ENCODE measurements at places on chromosomes 3 and 15.

DNA sequence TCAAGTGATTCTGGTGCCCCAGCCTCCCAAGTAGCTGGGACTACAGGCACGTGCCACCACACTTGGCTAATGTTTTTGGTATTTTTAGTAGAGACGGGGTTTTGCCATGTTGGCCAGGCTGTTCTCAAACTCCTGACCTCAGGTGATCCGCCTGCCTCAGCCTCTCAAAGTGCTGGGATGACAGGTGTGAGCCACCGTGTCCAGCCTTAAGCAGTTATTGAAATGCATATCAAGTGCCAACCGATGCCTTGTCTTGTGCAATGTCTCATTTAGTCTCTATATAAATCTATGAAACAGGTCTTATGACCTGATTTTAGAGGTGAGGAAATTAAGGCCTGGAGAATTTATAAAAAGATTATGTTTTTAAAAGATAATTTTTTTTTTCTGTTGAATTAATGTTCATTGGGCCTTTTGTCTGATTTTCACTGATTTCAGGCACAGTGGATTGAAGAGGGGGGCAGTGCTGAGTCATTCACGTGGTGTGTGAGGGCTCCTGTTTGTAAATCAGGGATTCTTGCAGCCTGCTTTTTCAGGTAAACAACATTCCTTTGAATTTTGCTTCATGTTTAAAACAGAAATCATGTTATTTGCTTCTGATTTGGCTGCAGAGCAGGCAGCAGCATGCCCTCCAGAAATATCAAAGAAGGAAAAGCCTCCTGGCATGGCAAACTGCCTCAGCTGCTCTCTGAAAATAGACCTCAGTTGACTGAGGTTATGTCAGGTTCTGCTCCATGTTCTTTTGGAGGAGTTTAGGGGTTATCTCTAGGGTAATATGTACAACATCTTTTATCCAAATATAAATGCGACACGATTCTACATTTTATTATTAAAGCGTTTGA is 407.0 kb upstream of the RGMA start:
- no peak for DNase-seq

GRCh38 chr3:67437090-67437489 is 217.3 kb downstream of the SUCLG2 start:
- DNase-seq = peak; percentile 8

- no peak for DNase-seq
Measured at GRCh38 chr15:80732818-80733217, 37.7 kb downstream of the ABHD17C start.

- DNase-seq = peak; percentile 31
Measured at GRCh38 chr15:77186594-77187011, 115.7 kb upstream of the TSPAN3 start.

DNA sequence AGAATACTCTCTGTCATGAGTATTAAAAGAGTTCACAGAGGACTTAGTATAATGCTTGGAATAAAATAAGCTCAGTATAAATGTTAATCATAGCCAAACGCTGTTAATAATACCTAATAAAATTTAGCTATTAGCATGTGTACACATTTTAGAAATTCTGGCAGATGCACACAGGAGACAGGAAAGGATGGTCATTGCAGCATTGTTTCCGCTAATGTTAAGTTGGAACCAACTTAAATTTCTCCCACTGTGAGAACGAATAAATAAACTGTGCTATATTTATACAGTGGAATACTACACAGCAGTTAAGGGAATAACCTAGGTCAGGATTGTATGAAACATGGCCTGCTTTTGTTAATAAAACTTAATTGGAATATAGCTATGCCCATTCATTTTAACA is 370.4 kb upstream of the TGFBR2 start:
- DNase-seq = no peak

- DNase-seq = peak; percentile 30
Measured at GRCh38 chr3:178671791-178672190, 135.6 kb downstream of the KCNMB2 start.

GRCh38 chr3:25863011-25863415 is 73.1 kb downstream of the OXSM start:
- DNase-seq = no peak

DNA sequence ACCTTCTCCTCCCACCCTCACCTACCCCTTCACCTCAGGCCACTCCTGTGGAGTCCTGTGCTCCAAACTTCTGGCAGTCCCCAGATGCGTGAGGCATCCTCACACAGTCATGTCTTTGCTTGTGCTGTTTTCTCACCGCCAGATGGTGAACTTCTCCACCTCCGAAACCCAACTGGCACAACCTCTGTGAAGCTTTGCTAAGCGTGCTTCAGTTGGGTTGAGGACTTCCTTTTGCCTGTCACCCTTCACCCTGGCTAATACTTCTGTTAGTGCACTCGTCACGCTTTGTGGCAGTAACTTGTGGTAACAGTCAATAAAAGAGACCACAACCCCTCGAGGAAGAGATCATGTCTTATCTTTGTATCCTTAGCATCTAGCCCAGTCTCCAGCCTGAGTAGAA is 42.0 kb upstream of the SKOR1 start:
- DNase-seq = no peak

DNA sequence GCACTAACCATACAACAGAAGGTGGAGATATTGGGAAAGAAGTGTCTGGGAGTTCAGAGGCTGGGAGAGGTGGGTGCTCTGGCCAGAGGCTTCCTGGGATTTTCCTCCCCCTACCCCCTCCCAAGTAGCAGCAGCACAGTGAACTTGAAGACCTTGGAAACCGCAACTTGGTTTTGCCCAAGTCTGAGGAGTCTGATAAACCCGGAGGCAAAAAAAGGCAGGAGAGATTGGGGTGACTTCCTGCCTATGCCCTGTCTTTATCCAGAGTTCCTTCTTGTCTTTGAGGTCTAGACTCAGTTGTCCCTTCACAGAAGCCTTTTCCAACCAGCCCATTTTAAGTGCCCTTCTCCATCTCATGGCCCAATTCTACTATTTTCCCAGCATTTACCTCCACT is 25.4 kb upstream of the THRB start:
- no peak for DNase-seq

- DNase-seq = no peak
Measured at GRCh38 chr3:173465112-173465511, 67.6 kb downstream of the NLGN1 start.

DNA sequence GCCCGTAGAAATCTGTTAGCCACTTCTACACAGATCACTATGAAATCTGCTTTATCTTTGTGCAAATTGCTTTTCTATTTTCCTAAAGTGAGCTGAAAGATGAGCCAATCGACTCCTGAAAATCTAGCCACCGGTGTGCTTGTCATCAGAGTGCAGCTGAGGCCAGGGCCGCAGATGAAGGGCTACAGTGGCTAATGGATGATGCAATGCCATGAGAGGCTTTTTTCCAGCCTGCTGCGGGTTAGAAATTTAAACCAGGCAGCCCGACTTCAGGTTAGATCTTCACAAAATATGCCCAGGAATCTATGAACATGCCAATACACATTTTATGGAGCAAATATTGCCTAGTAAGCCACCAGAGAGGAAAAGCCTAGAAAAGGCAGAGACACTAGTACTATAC is 948.2 kb upstream of the CFAP20DC start:
- DNase-seq = no peak

DNA sequence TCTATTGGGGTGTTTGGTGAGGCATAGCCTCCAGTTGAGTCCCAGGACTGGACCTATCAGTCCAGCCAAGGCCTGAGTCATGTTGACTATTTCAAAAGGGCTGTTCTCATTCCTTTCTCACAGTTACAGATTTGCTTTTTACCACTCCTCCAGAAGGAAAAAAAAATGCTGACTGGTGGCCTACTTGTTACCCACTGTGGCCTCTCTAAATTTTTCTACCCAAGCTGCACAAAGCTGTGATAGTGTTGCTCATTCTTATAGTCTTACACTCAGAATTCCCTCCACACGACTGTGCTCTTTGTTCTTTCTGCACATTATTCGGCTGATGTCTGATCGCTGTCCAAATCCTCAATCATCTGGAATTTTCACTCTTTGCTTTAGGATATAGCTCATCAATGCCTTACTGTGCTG is 1142.2 kb downstream of the IGSF11 start:
- no peak for DNase-seq

- no peak for DNase-seq
Measured at GRCh38 chr3:15794303-15794771, 3.4 kb downstream of the ANKRD28 start.

GRCh38 chr3:46717447-46718231 is at the start of gene PRSS50:
Gene PRSS50 (minus strand): TSS chr3:46717869. CDS start chr3:46717824, 45 bp downstream.
- DNase-seq = no peak

DNA sequence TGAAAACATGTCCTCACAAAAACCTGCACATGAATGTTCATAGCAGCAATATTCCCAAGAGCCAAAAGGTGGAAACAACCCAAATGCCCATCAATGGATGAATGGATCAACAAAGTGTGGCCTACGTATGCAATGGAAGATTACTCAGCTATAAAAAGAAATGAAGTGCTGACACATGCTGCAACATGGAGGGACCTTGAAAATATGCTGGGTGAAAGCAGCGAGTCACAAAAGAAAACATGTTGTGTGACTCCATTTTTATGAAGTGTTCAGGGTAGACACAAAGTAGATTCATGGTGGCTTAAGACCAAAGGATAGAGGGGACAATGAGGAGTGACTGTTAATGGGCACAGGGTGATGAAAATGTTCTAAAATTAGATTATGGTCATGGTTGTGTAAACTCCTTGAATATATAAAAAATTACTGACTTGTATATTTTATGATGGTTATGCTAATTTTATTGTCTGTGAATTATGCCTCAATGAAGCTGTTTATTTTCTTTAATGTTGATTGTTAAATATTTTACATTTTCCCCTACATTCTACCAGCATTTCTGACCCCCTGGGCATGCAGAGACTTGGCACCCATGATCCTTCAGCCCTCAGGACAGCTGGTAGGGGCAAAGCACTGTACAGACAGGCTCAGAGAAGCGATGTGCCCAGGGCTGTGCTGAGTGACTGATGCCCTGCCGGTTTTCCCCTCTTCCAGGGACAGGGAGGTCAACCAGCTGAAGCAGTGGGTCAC is 37.8 kb downstream of the CFAP100 start:
- DNase-seq = no peak

DNA sequence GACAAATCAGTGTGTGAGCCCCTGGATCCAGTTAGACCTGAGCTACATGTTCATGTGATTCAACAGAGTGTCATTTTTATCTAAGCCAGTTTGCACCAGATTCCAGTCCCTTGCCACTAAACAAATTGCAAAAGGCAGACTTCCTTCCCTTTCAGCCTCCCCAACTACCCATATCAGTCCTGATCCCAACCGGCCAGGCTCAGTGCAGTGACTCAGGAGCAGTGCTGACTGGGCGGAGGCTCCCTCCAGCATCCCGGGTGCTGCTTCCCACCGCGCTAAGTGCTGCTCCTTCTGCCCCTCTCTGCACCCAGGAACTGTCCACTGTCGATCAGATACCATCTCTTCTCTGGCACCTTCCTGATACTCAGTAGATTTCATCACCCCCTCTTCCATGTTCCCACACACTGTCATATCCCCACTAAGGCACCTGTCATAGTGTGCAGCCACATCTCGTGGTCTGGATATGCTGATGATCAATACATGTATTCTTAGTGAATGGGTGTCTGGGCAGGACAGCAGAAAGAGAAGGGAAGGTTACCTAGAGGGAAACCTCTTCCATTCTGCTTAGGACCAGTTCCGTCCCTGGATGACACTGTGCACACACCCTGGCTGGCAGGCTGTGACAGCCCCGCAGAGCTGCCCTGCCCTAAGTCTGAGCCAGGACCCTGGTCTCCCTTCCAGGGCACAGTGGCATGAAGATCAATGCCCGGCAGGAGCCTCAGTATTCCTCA is 108.8 kb upstream of the RAD18 start:
- DNase-seq = no peak

- DNase-seq = no peak
Measured at GRCh38 chr3:160685144-160685766, 8.3 kb downstream of the ARL14 start.

- no peak for DNase-seq
Measured at GRCh38 chr3:110210086-110210660, 861.4 kb upstream of the NECTIN3 start.

DNA sequence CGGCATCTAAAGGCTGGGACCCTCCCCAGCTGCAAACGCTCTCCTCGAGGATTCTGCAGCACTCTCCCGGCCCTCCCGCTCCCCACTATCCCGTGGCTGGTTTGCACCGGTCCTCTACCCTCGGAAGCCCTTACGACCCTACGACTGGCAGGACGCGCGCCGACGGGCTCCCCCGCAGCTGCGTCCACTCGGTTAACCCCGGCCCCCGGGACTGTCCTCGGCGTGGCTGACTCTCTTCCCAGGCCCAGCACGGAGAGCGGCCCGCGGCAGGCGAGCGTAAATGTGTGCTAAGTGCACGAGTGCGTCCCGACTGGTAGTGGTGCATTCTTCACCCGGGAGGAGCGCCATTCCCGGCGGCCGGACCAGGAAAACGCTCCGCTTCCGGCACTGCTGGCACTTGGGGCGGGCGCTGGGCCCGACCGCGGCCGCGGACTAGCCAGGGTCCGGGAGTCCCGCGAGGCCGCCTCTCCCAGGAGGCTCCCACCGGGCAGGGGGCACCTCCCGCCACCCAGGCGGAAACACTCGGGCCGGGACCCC is 508 bp downstream of the GORASP1 start:
- DNase-seq = peak; percentile 79

DNA sequence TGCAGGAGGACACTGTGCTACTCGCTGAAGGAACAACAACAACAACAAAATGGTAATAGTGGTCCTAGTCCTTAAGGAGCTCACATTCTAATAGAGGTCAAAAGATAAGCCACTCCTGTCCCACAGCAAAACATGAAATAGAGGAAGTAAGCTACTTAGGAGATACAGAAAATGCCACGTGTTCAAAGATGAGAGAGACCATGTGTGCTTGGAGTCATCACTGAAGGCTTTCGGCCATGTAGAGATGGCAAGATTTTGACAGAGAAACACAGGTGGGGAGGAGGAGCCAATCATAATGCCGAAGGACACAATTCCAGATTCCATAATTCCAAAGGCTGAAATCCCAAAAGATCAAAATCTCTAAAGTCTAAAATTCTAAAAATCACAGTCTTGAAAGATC is 24.8 kb upstream of the RIOX2 start:
- no peak for DNase-seq

GRCh38 chr15:31352339-31352751 is 25.7 kb downstream of the KLF13 start:
- DNase-seq = no peak

GRCh38 chr3:106425026-106425425 is 556.2 kb upstream of the CBLB start:
- DNase-seq = no peak

DNA sequence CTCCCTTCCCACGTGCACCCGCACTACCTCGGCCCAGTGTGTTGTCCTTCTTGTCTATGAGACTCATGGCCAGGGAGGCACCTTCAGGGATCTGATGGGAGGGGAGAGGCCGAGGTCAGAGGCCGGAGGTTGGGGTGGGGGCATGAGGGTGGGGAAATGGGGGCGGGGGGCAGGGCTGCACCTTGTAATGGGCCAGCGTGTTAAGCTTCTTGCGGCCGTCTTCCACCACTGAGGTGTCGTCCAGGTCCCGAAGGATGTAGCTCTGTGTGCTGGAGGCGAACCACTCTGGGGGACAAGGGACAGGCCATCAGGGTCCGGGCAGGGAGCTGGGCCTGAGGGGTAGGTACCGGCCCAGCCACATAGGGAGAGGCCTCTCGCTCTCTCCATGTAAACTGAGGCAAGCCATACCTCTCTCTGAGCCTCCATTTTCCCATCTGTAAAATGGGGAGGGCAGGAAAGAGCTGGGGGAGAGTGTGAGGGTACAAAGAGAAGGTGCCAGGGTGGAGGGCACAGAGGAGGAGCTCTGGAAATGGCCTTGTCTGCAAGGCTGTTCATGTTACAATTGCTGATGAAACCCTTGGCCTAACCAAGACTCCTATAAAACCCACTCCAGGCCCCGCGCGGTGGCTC is 18.8 kb downstream of the H1-8 start:
- no peak for DNase-seq

Data from hepatocyte (in vitro differentiated cells).